ENCODE measurements at places on chromosomes 7 and 10.

GRCh38 chr7:32273297-32273696 is 203.1 kb upstream of the PDE1C start:
- DNase-seq, result no peak

- peak; percentile 61 for DNase-seq
Observed at GRCh38 chr10:11757454-11757820, 15.3 kb downstream of the ECHDC3 start.

DNA sequence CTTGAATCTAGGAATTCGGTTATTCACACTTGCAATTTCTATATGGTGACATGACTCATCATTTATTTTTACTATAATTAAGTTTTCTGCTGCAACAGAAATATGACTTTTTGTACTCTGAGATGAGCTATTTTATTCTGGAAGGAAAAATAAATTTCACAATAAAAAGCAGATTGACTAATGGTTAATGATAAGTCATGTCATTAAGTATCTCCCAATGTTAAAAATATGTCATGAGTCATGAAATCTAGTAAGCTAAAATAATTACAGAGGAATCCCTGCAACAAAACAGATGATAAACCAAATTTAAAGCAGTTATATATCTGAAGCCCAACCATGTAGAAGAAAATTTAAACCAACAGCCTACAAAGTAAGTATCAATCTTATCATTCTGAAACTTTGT is 149.2 kb downstream of the CACNA2D1 start:
- no peak for DNase-seq

DNA sequence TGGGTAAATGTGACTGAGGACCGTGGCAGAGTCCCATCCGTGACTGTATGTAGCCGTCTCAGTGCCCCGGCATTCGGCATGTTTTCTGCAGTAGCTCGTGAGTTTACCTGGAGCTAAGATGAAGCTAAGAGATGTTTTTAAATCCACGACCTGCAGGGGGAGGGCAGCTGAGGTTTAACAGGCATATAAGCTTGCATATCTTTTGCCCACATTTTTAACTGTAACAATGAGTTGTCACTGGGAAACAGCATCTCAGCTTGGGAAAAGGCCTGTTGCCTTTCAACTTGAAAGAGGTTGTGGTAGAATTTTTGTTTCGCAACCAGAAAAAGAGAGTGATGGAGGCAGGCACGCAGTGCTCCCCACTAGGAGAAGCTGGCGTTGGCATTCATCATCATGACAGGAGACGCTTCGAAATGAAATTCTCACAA is 77.7 kb downstream of the CELF2 start:
- no peak for DNase-seq

GRCh38 chr7:142352543-142352942 is 94.7 kb upstream of the PRSS58 start:
- DNase-seq, result no peak

DNA sequence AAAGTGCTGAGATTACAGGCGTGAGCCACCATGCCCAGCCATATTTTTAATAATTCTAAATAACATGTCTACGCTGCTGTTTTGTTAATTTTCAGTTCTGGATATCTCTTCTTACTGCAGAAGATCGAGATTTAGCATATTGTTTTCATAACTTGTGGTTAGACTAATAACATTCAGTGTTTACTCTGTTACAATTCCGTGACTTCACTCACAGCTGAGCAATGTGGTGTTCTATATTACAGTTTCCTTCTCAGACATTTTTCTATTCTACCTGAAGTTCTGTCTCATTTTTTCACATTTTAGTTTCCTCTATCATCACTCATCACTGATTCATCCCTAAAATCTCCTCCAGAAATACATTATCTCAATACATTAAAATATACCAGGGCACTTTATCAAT is 10.9 kb downstream of the RNF32 start:
- no peak for DNase-seq

GRCh38 chr7:127525866-127526480 is 59.4 kb downstream of the GCC1 start:
- no peak for DNase-seq

- no peak for DNase-seq
Observed at GRCh38 chr7:42699380-42700178, 212.3 kb downstream of the C7orf25 start.

GRCh38 chr10:34689053-34689452 is 126.0 kb downstream of the PARD3 start:
- no peak for DNase-seq

DNA sequence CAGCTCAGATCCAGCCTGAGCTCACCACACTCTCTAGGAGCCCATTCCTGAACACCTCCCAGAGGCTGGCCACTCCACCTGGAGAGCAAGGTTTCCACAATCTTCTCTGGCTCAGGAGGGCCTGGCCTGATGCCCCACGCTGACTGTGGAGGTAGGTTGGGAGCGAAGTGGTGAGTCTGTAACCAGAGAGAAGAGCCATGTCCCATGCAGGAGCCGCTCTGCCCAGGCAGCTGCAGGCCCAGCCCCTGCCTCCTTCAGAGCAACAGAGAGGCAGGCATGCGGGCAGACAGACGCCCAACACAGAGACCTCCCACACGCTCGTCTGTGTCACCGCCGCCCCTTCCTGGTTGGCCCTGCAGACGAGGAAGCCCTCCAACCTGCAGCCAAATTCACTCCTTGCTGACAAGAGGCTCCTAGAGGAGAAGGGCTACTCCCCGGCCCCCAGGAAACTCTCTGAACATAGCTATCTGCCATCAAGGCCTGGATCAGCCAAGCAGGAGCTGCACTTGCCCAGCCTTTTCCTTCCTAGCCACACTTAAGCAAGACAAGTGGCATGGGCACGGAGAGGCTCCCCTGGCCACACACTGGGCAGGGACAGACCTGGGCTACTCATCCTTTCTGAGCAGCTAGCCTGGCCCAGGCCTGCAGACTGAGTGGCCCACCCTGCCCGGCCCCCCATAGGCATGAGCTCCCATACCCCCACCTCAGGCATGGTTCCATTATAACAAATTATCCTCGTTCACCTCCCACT is 101.9 kb downstream of the GRID1 start:
- no peak for DNase-seq

DNA sequence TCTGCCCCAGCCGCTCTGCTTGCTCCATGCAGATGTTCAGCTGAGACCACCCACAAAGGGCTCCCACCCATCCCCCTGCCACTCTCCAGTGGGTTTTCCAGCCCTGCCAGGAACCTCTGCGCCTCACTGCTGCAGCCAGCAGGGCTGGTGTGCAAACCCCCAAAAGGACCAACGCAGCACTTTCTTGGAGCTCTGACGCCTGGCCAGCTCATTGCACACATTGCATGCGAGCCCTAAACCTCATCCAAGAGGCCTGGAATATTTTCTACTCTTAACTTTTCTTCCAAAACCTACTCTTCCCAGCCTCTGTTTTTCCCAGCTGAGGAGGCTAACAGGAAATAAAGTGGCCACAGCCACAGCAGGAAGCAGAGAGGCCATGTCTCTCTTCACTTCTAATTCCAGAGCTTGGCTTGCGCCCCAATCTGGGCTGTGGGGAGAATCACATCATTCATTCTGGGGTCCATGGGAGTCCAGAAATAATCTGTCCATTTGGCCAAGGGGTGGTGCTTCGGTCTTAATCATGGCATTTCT is 4.6 kb upstream of the FAM170B start:
- DNase-seq, result no peak

DNA sequence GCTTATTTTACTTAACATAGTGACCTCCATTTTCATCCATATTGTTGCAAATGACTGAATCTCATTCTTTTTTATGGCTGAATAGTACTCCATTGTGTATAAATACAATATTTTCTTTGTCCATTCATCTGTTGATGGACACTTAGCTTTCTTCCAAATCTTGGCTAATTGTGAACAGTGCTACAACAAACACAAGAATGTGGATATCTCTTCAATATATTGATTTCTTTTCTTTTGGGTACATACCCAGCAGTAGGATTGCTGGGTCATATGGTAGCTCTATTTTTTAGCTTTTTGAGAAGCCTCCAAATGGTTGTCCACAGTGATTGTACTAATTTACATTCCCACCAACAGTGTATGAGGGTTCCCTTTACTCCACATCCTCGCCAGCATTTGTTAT is 58.0 kb downstream of the CREB5 start:
- DNase-seq, result no peak

- no peak for DNase-seq
Observed at GRCh38 chr10:43204042-43204942, 62.6 kb downstream of the RASGEF1A start.

GRCh38 chr10:123637326-123637880 is 28.8 kb upstream of the GPR26 start:
- no peak for DNase-seq

DNA sequence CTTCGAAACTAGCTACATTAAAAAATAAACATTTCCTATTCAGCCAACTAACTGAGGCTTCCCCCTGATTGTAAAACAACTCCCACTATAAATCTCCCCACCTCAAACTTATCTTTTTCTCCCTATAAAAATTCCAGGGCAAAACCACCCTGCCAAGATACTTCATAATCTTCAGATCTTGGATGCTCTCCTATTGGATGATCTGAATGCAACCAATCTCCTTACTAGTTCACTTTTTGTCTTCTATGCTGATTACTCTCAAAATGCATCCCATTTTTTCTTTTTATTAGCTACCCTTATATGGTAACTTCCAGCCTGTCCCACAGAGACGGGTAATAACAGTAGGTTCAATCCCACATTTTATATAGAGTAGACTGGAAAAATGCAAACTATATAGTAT is 15.0 kb upstream of the PRSS58 start:
- DNase-seq, result no peak

DNA sequence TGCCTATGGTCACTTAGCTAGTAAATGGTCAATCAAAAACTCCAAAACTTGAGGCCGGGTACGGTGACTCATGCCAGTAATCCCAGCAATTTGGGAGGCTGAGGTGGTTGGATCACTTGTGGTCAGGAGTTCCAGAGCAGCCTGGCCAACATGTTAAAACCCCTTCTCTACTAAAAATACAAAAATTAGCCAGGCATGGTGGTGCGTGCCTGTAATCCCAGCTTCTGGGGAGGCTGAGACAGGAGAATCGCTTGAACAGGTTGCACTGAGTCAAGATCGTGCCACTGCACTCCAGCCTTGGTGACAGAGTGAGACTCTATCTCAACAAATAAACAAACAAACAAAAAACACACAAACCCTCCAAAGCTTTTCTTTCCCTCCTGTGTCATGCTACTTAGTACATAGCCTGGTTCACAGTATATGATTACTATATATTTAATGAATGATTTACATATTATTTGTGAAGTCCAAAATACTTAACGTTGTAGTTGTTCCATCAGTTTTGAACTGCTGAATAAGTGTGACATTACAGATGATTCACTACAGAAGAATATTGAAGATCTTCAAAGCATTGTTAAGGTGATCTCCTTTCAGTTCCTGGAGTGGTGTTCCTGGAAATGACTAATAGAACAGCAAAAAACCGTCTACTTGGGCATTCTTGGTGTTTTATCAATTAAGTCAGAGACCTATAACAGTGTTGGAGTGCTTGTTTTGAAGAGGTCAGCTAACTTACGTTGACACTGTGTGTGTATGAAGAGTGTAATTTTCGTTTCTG is 72.9 kb downstream of the ADK start:
- no peak for DNase-seq

DNA sequence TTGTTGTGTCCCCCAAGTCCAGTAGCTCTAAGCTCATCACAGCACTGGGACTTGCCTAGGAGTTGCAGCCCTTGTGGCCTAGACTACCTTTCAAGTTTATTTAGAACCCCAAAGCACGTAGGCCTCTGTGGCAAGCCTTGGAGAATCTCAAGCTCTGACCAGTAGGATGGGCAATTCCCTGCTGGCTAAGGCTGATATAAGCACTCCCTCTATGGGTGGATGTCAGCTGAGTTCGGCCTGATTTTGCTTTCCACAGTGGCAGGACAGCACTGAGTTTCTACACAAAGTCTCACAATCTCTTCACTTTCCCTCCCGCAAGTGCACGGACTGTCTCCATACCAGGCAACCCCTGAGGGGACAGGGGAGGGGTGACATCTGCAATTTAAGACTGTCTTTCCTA is 886.4 kb upstream of the LRRN3 start:
- DNase-seq, result no peak

GRCh38 chr7:77450054-77450453 is 33.9 kb upstream of the GSAP start:
- DNase-seq, result no peak

DNA sequence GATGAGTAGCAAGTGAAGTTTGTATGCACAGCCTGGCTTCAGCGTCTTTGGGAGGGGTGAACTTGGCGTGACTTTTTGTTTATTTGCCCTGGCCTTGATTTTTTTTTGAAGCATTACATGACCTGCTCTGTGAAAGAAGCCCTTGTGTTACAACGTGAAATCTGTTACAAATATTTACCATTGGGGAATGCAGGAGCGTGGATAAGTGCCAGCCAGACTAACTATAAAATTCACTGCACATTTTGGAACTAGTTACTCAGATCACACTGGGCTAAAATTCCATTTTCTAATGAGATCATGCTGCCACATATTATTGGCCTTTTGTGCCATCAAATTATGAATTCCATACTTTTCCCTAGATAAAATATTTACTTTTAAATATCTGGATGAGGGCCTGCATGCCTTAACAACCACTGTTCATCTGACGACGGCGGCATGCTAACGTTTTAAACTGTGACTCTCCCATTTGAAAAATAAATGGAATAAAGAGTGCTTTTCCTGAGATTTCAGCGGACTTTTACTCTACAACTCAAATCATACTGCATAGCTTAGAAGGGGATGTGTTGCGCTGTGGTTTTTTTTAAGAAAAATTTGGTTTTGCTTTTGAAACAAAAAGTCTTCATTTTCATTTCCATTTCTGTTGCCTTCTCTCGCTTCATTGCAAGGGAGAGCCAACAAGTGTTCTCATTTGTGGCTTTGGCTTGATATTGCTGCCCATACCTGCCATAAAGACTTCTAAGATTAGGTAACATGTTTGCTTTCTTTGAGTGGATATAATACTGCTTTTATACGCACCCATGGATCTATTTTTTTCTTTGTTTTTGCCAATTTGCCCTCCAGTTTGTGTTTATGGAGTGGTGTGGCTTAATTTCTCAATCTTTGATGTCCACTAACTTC is 352.2 kb downstream of the TFEC start:
- DNase-seq, result peak; percentile 21

DNA sequence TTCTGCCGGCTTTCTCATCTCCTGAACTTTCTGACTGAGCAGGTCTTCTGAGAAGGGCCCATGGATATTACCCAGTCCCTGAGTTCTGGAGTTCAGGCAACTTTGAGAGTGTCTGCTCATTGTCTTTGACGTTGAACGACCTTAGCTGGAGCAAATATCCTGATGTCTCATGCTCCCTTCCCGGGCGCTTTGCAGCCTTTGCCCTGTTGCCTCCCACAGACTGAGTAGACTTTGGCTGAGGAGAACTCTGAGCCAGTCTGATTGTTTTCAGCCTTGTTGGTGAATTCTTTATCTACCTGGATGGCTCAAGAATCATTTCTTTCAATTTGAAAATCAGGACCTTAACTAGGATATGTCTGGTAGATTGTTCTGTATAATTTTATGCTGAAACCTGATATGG is 353.7 kb downstream of the GLRX3 start:
- no peak for DNase-seq

DNA sequence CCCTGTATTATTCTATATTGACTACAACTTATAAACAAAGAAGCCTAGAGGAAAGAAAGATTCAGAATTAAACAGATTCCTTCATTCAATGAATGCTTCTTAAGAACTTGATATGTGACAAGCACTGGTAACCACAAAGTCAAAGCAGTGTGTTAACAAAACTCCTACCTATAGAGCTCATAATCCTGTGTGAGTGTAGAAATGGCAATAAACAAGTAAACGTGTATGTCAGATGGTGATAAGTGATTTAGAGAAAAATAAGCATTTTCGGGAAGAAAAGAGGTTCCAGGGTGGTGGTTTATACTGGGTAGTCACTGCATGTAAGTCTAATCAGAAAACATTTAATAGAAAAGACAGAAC is 141.3 kb downstream of the JMJD1C start:
- DNase-seq, result no peak

Measured in DMS79 treated with DMSO at 0.1 percent for 48 hours (cell line).